ENCODE measurements at places on chromosomes 13 and 19.

GRCh38 chr13:30718661-30719524 lies 16.4 kb upstream of the ALOX5AP start:
- DNase-seq, result no peak

DNA sequence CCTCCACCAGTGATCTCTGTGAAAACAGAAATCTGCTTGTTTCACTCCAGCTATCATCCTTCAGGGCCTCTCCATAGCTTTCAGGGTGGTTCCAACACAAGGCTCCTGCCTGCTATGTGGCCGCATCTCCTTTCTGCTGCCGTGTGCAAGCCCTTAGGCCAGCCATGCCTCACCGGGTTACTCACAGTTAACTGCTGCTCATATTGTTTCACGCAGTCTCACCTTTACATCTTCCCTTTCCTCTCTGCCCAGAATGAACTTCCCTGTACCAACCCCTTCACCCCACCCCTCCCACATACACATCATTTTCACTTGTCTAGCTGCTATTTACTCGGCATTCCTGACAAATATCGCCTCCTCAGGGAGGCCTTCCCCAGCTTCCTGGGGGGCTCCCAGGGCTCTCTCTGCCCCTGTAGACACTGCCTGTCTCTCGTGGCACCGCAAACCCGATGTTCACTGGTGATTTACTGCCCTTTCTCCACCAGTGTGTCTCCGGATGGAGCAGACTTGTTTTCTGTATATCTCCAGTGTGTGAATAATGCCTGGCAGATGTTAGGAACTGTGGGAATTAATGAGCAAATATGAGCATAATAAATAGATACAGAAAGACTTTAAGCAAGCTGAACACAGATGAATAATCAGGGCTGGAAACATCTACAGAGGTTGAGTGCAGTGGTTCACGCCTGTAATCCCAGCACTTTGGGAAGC lies 39.3 kb upstream of the GPR183 start:
- DNase-seq, result no peak

DNA sequence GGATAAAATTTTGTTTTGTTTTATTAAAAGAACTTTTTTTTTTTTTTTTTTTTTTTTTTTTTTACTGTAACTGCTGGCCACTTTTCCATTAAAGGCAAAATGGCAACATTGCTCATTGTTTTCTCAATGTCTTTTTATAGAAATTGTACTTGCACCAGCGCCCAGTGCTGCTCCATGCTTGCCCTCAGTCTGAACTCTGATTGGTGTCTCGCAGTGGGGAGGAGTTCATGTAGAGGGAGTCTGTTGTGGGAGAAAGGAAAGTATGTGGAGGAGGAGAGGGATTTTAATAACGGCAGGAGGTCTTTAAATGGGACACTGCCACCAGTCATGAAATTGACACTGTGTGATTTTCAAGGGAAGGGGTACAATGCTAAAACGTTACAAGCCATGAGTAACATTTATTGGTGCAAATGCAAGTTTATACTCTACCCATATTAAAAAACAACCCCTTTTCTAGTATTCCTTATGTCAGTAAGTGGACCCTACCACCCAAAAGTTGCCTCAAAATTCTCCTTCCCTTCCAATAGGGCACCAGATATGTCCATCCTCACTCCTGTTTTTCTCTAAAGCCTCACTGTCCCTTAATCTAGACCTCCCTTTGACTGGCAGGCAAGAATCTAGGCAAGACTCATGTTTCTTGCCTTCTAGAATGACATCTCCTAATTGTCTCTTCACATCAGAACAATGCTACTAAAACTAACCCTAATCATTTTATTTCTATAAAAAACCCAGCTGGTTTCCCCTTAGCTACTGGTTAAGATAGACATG lies 3.2 kb downstream of the RASL11A start:
- no peak for DNase-seq

- DNase-seq, result peak; percentile 54
These were observed 755 bp upstream of the RAB3A start for GRCh38 chr19:18204394-18205199.

- DNase-seq, result no peak
These were observed 114.6 kb downstream of the KDM4B start for GRCh38 chr19:5083547-5083965.
